Stimulated activated CD4-positive, alpha-beta T cell treated with anti-CD3 and anti-CD28 coated beads, Interleukin-1b, Interleukin-23, amount 100 ng/mL, for 24 hours (primary cell): ENCODE measurements at places on chromosomes 2 and 18.

GRCh38 chr2:20565623-20566236 is 85.2 kb downstream of the HS1BP3 start:
- no peak for DNase-seq

GRCh38 chr18:21820811-21821143 is 80.2 kb downstream of the MIB1 start:
- DNase-seq: no peak

GRCh38 chr18:78720456-78721237 is 259.0 kb upstream of the SALL3 start:
- no peak for DNase-seq

GRCh38 chr2:47270421-47270820 is 115.3 kb upstream of the STPG4 start:
- DNase-seq: no peak

DNA sequence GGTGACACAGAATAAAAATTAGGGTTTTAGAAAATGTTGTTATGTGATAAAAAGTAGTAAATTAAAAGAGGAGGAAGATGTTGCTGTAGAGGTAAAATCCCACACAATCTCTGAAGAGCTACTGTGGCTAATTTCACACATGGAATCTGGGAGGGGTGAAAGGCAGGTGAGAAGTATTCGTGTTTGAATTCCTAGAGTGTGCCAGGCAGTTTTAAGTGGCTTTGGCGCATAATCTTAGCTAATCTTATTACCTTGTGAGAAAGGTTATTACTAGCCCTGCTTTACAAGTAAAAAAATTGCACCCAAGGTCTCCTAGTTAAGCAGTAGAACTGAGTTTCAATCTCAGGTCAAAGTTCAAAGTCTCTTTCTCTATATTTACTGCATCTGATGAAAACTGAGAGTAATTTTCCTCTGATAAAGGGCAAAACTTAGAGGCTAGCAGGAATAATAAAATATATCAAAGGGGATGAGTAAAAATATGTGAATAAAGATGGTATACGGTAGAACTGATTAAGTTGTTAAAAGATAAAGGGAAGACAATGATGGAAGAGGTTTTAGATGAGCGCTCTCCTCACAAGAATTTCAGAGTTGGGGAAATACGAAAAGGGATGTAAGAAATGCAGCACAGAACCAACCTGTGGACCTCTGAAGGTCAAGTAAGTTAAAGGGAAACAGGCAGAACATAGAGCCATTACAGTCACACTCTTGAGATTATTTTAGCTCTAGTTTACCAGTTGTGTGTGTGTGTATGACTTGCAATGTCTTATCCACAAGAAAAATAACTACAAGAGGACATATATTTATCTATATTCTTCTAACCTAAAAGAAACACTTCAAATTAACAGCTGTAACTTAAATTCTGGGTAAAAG is 34.8 kb downstream of the GAREM1 start:
- DNase-seq: no peak

DNA sequence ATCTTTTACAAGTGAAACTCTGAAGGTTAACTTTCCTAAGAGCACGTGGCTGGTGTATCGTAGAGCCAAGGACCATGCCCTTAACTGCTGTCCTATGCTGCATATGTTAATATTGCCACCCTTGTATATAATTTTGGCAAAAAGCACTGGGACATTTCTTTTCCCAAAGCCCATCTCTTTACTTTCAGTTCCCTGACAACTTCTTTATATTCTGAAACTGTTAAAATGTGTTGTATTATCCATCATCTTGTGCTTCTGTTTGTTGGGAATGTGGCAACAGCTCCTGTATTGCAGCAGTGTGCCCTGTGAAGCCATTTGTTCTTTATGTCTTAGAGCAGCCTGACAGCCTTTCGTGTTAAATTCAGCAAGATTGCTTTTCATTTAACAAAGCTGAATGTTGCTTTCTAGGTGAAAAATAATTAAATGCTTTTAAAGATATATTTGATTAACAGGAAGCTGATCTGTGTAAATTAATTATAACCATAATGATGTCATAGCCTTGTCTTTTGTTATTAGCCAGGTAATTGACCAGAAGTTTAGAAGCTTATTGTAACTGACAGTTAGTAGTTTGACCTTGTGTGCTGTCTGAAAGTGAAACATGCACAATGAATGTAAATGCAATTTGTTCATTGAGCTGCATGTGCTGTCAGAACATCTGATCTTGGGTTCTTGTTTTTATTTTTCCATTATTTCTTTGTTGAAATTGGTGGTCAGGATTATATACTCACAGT is 9.7 kb downstream of the RHBDD1 start:
- DNase-seq: no peak

GRCh38 chr2:24863641-24864040 is 56.4 kb downstream of the ADCY3 start:
- no peak for DNase-seq

- DNase-seq: no peak
Observed at GRCh38 chr2:1656326-1656960, 87.9 kb downstream of the PXDN start.

- no peak for DNase-seq
Observed at GRCh38 chr2:23436346-23437098, 51.5 kb downstream of the KLHL29 start.

- no peak for DNase-seq
Observed at GRCh38 chr18:45626330-45627203, 11.3 kb downstream of the SLC14A2 start.

- no peak for DNase-seq
Observed at GRCh38 chr2:125573432-125573831, 1082.5 kb upstream of the GYPC start.

- DNase-seq: no peak
Observed at GRCh38 chr2:59887366-59887765, 666.1 kb downstream of the BCL11A start.

GRCh38 chr18:62105376-62105775 is 81.5 kb downstream of the PIGN start:
- no peak for DNase-seq

GRCh38 chr2:185700883-185701282 is 37.7 kb upstream of the FSIP2 start:
- no peak for DNase-seq

DNA sequence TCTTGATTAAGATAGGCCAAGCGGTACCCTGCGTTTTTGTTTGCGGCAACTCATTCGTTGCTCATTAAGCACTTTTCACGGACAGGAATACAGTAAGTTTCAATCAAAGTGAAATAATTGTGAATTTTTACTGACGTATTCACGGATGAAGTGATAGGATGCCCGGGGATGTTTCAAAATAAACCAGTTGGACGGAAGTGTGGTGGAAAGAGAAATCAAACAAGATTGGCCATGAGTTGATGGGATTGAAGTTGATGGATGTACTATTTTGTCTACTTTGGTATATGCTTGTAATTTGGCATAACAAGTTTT is 481 bp downstream of the TMEM177 start:
- DNase-seq: no peak

GRCh38 chr2:19021721-19022120 is 336.7 kb downstream of the OSR1 start:
- DNase-seq: no peak

GRCh38 chr2:119424284-119425118 is 7.2 kb upstream of the TMEM37 start:
- DNase-seq: no peak

DNA sequence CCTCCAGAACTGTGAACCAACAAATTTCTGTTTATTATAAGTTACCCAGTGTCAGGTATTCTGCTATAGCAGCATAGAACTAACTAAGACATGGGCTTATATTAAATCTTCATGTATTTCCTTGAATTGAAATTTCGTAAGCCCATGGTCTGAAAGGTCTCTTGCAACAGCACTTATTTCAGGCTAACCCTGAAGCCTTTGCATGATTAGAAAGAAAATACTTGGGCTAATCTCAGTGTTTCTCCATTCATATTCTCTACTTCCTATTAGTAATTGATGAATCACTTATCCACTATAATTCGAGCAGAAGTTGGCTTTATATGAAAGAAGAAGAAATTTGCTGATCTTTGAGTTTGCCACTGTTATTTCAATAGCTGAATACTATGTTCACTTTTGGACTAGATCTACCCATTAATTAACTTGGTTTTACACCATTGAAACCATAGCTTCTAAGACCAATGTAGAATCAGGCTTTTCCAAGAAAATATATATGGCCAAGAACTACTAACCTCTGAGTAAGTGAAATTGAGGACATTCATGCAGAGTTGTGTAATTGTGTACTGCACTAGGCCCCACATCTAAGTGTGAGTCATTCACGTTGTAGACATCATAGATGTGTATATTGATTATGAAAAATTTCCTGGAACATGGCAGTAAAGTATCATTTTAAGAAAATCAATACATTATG is 731.6 kb downstream of the SOCS6 start:
- no peak for DNase-seq

- DNase-seq: no peak
Observed at GRCh38 chr18:78713069-78713468, 266.5 kb upstream of the SALL3 start.

GRCh38 chr2:72325592-72326422 is 178.1 kb upstream of the CYP26B1 start:
- no peak for DNase-seq

DNA sequence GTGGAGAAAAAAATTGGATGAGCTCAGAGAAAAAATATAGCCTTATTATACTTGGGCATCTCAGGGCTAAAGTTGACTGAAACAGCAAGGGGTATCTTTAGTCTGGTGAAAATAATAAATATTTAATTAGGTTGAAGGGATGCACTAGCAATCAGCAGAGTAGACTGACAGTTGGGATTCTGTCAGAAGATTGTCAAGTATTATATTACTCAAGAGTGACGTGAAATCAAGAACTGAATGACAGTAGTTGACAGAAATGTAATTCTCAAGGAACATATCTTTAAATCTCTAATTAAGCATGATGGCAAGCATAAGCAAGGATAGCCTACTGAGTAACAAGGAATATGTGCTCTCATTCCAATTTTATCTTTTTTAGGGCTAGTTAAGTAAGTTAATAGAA is 1301.1 kb downstream of the DSC3 start:
- no peak for DNase-seq

DNA sequence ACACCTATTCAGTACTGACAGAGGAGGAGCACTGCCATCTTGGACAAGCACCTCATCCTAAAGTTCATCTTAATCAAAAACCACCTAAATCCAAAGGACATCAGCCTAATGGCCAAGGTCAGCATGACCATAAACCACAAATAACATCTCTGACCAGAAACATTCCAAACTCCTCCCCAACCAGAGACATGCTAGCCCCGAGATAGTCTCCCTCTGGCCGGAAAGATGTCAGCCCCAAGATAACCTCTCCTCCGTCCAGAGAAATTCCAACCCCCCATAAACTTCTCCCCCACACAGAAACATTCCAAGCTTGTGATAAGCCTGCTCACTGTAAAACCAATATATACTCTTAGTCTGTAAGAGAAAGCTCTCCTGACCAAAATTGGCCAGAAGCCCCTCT is 260.6 kb downstream of the CLIP4 start:
- no peak for DNase-seq

DNA sequence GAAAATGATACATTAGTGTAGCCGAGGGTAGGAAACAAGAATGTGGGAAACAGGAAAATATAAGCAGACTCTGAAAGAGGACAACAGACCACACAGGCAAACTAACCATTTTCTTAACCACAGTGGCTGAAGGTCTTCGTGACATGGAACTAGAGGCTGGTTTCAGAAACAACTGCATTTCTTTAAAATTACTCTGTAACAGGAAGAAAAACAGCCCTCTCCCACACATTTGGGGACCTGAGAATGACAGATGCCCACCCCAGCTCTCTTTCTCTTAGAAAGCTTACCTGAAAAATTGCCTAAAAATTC is 13.8 kb upstream of the SLC25A52 start:
- DNase-seq: no peak

GRCh38 chr18:77457681-77458080 is 208.0 kb downstream of the GALR1 start:
- no peak for DNase-seq

DNA sequence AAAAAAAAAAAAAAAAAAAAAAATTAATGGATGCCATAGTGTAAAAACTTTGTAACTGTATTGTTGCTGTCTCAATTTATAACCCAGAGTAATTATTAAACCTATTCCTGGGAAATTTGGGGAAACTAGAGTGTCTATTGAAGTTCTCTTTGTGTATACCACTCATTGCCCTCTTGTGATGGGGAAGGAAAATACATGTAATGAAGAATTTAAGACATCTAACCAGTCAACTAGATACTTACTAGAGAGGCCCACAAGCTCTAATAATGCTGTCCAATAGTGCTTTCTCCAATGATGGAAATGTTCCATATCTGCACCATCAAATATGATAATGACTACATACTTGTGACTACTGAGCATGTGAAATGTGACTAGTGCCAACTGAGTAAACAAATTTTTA is 168.5 kb upstream of the SLC39A10 start:
- no peak for DNase-seq

DNA sequence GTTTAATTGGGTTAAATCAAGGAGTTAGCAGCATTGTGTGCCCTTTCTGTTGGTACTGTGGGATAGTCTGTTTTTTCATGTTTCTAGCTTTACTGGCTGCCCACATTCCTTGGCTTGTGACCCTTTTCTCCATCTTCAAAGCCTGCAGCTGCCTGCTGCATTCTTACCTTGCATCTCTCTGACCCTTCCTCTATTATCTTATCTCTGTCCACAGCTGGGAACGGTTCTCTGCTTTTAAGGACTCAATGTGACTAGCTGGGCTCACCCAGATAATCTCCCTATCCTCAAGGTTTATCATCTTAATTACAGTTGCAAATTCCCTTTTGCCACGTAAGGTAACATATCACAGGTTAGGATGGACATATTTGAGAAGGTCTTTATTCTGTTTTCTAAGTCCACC is 199.7 kb downstream of the KCNS3 start:
- no peak for DNase-seq

DNA sequence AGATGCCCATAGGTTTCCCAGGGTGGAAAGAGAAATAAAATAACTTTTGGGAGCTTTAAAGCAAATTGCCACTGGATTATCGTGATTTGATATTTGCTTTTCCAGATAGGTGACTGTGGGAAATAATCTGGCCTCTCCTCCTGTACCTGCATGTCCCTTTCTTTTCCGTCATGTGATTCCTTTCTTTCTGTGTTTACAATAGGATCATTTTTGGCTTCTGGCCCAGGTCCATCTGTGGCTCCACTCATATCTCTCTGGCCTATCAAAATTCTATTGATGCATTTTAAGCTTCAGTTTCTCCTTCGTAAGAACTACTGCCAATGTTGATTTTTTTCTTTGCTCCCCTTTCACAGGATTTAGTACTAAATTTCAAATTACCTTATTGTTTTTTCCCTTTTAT is 153.6 kb downstream of the CCDC85A start:
- no peak for DNase-seq

GRCh38 chr18:28529644-28530043 is 352.7 kb upstream of the CDH2 start:
- DNase-seq: no peak

DNA sequence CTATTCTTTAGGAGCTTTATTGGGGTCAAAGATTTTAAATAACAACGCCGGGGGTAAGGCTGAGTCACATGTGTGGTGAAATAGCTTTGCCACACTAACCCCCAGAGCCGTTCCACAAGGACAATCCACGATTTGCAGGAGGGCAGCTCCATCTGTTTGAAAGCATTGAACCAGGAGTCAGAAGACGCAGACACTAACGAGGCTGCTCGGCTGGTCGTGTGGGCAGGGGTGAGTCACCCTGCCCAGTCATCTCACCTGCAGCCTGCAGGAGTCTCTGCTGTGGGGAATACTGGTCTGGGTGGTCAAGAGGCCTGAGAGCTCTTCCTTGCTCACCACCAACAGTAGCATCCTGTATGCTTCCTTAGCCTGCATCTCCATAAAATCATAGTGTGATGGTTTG is 149.2 kb upstream of the NCK2 start:
- no peak for DNase-seq

- no peak for DNase-seq
Observed at GRCh38 chr2:10002109-10002508, 41.2 kb upstream of the KLF11 start.

- no peak for DNase-seq
Observed at GRCh38 chr18:58367425-58368140, 261.3 kb downstream of the ALPK2 start.
